Activated naive CD4-positive, alpha-beta T cell treated with anti-CD3 and anti-CD28 coated beads, Interleukin-2, amount 50 U/mL, for 72 hours (primary cell): ENCODE measurements at places on chromosomes 1 and 21.
A peak's percentile ranks its signal among the peaks of the same experiment; 100 is the strongest.

- DNase-seq = no peak
Measured at GRCh38 chr1:81493102-81493869, 307.4 kb upstream of the ADGRL2 start.

- no peak for DNase-seq
Measured at GRCh38 chr1:41373373-41373772, 12.1 kb downstream of the FOXO6 start.

GRCh38 chr1:154943649-154944400 is 7.3 kb upstream of the PMVK start:
- DNase-seq = peak; percentile 51

GRCh38 chr1:54950369-54951163 is 29.9 kb upstream of the TMEM61 start:
- DNase-seq = no peak

- no peak for DNase-seq
Measured at GRCh38 chr1:155134322-155134721, 1.3 kb upstream of the SLC50A1 start.

DNA sequence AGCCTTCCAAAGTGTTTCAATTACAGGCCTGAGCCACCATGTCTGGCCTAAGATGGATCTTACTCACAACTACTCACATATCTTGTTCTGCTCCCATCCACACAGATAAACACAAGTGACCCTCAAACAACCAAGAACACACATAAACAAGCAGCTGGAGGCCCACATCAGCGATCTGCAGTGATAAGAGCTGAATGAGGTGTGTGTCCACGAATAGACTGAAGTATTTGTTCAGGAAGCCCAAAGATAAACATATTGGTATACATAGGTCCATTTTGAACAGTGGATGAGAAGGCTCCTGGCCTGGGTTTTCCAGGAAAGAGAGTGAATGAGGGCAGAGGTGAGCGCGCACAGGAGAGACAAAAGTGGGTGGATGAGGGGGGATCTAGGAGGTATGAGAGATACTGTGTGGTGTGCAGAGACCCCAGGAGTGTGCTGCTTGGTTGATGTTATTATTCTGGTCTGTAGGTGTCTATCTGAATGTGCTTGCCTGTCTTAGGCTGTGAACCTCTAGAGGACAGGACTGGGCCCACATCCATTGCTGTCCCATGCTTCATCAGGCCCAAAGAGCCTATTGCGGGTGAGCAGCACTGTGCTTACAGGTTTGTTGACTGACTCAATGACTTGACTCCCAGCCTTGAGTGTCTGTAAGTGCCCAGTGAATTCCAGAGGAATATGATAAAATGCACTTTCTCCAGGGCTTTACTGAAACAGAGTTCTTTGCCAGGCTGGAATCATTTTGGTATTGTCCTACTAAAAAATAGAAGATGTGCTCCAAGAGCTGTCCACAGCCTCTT is 79.9 kb upstream of the ATP1A1 start:
- no peak for DNase-seq
